H7 (cell line): ENCODE measurements at places on chromosomes 7 and 10.

DNA sequence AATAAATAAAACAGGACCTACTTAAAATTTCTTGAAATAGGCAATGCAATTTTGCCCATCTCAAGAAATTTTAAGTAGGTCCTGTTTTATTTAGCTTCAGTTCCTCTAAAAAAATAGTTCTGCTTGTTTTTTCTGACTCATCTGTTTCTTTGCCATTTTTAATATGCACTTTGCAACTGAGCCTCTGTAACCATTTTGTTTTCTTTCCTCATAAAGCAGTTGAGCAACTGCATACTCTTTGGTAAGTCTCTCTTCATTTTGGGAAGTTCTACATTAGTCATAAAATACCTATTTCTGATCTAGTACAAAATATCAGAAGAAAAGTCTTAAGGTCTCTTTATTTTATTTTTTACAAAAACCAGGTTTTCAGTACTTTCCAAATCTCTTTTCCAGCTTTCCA lies 18.0 kb downstream of the TAS2R40 start:
- DNase-seq, result no peak

DNA sequence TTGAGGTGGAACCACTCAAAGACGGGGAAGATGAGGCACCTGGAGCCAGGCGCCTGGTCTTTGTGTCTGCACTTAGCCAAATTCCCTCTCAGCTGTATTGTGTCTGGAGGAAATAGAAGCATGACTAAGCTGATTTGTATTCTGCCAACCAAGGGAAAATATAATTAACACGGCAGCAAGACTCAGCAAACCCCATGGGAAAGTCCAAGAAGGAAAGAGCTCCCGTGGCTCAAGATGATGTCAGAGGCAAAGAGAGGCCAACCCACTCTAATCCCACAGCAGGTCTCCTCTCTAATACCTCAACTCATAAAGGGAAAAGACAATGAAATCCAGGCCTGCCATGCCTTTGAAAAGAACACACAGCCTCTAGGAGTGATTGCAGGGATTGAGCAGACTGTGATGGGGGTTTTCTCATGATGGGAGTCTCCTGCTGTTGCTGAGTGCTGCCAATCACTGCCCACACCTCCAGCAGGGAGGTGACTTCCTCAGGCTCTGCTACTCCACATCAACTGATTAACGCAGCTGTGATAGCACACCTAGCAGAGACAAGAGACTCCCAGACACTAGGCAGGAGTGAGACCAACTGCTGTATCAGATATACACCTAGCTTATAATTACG lies 255.5 kb upstream of the C7orf33 start:
- peak; percentile 75 for DNase-seq

- no peak for DNase-seq
These were observed 83.4 kb upstream of the SEMA3E start for GRCh38 chr7:83732305-83732704.

DNA sequence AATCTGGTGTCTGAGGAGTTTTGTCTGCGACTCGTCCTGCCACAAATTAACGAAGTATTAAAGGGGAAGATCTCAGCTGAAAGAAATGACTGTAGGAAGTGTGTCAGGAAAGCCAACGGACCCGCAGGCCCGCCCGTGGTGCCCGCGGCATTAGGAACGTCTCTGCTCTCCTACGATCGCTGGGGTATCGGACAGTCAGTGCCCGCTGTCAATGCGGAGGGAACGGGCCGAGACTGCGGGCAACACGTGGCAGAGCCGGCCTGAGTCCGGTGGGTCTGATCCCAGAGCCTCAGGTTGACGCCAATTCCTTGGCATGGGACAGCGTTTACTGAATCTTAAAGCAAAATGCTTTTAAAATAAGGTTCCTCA lies 128.7 kb downstream of the KBTBD2 start:
- peak; percentile 60 for DNase-seq

GRCh38 chr7:131502810-131503508 lies 53.5 kb downstream of the PODXL start:
- DNase-seq, result no peak

DNA sequence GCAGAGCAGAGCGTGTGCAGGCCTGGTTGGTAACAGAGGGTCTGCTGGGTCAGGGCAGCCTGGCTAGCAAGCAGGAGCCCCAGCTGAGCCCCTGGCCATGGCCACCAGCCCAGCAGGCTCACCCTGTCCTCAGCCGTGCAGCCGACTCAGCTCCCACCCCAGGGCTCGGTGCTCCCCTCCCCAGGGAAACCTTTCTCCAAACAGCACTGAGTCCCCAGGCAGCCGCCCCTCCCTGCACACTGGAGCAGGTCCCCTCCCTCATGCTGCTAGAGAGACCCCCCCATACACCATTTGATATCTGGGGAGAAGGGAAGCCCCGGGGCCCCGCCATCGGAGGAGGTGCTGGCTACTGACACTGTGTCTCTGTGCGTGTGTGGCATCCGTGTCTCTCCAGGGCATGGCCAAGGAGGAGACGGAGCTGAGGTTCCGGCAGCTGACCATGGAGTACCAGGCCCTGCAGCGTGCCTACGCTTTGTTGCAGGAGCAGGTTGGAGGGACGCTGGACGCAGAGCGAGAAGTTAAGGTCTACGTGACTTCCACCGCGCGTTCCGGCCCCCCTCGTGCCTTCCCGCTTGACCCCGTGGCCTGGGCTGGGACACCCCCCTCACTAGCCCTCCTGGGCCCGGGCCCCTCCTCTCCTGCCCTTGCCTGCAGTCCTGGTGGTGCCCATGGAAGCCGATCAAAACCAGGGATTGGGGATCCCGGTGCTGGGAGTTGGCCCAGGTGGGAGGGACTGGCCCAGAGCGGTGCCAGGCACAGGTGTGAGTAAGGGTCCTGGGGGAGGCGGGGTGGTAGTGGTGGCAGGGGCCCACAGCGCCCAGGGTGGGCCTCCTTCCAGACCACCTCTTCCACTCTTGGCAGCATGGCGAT lies 45.0 kb upstream of the DPYSL4 start:
- no peak for DNase-seq

GRCh38 chr10:68796605-68797004 lies 30.7 kb upstream of the STOX1 start:
- no peak for DNase-seq

DNA sequence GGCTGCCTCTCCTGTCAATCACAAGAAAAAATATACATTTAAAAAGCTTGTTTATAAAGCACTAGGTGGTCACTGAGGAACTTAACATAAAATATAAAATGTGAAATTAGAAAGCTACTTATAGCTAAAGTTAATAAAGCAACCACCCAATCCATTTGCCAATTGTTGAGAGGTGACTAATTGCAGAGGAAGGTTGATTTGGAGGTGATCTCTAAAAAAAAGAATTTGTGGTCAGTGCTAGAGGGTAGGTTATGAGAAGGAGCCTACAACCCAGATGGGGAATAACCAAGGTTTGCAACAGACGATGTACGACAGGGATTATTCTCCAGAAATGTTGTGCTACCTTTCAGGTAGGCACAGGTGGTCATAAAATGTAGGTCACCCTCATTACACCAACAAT lies 444.2 kb upstream of the C7orf33 start:
- DNase-seq, result no peak

- peak; percentile 63 for DNase-seq
These were observed 313.4 kb downstream of the DNAJB6 start for GRCh38 chr7:157650131-157650631.

DNA sequence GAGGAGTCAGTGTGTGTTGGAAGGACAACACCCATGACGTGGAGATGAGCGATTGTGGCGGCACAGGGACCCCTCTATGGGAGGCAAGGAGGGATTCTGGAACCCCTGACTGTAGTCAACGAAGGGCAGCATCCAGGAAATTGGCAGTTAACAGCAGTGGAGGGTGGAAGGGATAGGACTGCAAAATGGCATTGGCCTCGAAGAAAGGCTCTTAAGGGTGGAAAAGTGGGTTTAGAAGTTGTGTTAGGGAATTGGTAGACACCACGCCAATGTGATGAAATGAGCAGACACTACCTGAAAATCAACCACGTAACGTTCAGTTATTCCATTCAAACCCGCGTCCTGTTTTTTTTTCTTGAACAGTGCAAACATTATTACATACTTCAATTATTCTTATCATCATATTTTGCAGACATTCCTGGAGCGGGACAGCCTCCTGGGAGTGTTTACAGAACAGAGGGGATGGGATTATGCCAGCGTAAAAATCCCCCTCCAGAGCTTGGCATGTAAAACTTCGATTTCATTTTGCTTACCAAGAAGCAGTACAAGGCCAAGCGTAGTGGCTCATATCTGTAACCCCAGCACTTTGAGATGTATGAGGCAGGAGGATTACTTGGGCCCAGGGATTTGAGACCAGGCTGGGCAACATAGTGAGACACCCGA lies 272.1 kb downstream of the WDR37 start:
- DNase-seq, result no peak

DNA sequence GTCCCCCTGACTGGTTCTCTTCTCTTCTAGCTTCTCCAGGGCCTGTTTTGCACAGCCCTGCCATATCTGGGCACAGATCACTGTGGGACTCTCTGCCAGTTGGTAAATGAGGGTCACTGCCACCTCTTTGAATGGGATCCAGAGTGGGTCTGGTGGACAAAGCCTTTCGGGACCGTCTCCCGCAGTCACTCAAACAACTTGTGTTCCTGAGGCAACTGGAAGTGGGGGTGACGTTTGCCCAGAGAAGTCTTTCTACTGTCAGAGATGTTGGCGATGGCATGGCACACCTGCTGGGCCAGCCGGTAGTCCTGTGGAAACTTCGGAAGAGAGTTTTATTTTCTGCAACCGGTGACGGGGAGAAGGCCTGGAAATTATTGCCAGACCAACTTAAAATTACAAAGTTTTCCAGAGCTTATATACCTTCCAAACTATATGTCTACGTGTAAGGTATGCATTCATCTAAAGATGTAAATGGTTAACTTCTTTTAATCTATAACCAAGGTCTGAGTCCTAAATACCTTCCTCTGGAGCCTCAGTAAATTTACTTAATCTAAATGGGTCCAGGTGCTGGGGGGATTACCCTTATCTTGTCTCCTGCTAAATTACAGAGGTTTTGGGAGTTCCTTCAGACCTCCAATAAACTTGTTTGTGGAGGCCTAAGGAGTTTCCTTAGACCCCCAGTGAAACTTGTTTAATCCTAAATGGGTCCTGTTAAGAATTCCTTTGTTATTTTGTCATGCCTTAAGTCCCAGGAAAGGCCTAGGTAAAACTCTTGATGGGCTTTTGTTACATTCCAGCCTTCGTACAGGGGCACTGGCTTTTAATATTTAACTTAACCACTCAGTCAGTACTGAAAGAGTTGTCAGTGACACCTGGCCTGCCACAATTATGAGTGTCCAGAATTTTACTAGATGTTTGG lies 94.0 kb downstream of the NPSR1 start:
- DNase-seq, result no peak

DNA sequence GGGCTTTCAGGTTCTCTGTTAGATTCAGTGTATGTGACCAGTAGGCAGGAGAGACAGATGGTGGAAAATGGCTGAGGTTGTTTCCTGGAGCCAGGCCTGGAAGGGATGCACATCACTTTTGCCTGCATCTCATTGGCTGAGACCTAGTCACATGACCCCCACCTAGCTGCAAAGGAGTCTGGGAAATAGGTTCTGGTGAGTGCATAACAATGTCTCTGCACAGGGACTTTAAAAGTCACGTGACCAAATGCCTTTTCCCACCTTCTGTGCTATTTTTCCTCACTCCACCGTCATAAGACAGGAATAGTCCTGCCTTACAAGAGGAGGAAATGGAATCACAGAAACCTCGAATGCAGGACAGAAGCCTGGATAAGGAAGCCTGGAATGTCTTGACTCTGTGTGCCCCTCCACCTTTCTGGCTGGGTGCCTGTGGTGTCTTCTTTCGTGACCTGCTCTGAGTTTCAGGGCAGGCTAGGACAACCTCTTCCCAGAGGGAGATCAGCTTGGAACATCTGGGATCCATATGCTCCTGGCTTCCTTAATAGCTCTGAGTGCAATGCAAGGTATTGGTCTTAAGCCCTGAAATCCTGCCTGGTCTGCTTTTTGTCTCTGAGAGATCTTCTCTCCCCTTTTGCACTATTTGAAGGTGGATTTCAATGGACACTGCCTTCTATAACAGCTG lies 139.9 kb upstream of the ZNF438 start:
- no peak for DNase-seq

- no peak for DNase-seq
These were observed 413.8 kb downstream of the KCNMA1 start for GRCh38 chr10:77223526-77224460.

DNA sequence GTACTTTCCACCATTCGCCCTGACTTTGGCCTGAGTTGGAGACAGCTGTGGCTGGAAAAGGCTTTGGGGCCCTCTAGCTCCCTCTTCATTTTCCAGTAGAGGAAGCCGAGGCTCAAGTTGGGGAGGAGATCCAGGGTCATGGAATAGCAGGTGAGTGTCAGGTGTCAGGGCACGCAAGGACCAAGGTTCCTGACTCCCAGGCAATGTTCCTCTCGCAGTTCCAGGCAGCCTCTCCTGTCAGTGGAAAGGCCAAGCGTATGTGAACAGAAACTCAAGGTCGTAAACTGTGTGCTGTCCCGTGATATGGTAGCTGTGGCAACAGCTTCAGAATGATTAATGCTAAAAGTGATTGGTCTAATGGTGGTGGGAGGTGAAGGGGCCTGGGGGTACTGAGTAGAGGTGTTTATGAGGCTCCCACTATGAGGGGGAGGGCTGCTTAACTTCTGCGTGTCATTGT lies 13.2 kb downstream of the ADAMTS14 start:
- no peak for DNase-seq

- peak; percentile 13 for DNase-seq
These were observed 68.8 kb upstream of the GSDME start for GRCh38 chr7:24825931-24826661.

GRCh38 chr10:11049806-11050205 lies 32.1 kb downstream of the CELF2 start:
- no peak for DNase-seq

DNA sequence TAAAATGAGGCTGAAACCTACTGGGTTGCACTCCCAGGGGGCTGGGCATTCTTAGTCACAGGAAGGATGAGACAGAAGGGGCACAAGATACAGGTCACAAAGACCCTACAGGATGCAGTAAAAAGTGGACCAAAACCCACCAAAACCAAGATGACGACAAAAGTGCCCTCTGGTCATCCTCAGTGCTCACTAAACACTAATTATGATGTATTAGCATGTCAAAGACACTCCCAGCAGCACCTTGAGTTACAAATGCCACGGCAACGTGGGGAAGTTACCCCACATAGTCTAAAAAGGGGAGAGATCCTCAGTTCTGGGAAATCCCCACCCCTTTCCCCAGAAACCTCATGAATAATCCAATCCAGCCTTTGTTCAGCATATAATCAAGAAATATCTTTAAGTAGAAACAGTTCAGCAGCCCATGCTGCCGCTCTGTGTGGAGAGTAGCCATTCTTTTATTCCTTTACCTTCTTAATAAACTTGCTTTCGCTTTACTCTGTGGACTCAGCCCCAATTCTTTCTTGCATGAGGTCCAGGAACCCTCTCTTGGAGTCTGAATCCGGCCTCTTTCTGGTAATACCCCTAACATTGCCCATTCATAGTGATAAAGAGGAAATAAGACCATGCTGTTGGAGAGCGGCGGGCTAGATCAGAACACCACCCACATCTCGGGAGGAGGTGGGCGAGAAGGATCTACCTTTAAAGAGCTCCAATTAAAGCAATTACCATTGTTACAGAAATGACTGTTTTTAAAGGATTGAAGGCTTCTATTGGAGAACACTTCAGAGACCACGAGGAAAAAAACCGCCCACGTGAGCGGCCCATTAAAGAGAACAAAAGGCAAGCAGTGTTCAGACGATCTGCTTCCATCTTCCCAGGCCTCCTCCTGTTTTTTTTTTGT lies 170.9 kb downstream of the USP6NL start:
- peak; percentile 18 for DNase-seq

GRCh38 chr10:16976803-16977202 lies 152.8 kb downstream of the CUBN start:
- DNase-seq, result no peak
